ENCODE measurements at places on chromosomes 3 and 15.

DNA sequence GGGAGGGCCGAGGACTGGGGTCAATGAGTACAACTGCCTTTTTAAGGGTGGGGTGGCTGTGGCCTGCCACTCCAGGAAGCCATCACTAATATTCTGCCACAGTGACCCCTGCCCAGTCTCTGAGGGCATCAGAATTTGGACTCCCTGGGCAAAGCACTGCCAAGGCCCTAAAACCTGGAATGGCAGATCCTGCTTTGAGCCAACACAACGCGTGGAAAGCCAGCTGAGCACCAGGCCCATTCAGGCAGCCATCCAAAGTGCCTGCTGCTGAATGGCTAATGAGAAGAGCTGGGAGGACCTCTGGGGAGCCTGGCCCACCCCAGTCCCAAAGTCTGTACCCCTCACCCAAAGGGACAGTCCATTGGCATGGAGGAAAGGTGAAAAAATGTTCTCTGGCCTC is 5.0 kb downstream of the TWF2 start:
- DNase-seq = no peak

DNA sequence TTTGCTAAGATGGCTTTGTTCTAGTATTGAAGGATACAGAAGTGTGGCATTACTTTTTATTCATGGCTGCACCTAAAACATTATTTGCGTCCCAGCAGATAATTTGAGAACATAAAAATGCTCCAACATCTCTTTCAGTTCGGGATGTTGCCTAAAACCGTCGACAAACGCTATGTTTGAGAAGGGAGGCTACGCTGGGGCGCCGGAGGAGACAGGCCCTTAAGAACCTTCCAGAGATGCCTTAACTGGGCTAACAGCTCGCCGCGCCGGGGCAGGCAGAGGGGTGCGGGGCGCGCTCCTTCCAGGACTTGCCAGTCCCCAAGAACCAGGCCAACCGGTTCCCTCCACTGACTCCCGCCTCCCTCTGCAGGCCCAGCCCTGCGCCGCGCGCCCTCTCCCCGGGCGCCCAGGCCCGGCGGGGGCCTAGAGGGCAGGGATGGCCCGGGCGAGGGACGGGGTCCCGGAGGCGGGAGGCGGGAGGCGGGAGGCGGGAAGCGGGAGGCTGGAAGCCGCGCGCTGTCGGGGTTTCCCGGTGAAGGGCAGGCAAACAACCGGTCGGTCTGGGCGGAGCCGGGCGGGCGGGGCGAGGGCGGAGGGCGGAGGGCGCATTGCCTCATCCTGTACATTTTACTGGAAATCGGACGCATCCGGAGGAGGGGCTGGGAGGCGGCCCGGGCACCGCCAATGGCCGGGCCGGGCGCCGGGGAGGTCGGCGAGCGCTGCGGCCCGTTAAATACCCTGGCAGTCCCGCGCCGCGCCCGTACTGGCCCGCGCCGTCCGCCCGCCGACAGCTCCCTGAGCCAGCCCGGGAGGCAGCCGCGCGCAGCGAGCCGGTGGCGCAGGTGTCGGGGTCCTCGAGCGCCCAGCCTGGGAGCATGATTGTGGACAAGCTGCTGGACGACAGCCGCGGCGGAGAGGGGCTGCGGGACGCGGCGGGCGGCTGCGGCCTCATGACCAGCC is at the start of gene NFKBIZ:
NFKBIZ (plus strand) TSS at position 761 of the 960 bp plus-strand sequence; CDS start at position 876, 115 bp downstream.
- DNase-seq = no peak

GRCh38 chr3:140355481-140355880 is 322.4 kb upstream of the TRIM42 start:
- no peak for DNase-seq

DNA sequence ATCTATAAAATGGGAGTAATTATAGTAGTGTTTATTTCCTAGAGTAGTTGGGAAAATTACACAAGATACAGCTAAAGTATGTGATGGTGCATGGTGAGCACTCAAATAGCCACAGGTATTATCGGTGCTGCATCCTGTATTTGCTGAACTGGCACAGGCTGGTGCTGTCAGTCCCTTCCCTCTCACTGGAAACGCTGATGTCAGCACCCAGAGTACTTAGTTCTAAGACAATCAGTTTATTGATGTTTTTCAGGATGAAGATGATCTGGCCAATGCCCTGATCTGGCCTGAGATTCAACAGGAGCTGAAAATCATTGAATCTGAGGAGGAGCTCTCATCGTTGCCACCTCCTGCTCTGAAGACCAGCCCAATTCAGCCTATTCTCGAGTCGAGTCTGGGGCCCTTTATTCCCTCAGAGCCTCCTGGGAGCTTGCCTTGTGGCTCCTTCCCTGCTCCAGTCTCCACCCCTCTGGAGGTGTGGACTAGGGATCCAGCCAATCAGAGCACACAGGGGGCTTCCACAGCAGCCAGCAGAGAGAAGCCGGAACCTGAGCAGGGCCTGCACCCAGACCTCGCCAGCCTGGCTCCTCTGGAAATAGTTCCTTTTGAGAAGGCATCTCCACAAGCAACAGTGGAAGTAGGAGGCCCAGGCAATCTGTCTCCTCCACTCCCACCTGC is 49.7 kb downstream of the TMEM39A start:
- no peak for DNase-seq

DNA sequence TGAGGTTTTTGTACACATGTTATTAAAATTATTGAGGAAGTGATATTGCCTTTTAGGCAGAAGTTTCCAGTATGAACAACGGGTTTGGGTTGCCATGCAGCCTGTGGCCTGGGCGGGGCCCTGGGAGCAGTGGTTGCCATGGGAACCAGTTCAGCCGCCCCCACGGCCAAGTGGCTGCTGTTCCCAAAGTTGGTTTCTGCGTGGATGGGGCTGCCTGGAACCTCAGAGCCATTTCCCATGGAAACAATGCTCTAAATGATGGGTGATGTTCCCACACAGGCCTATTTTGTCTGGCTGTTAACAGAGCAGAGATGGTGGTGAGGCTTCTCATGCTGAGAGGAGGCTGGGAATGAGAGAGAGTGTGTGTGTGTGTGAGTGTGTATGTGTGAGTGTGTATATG is 19.5 kb downstream of the MRAS start:
- no peak for DNase-seq

GRCh38 chr3:64977308-64978100 is 289.7 kb upstream of the ADAMTS9 start:
- no peak for DNase-seq

- DNase-seq = no peak
Measured at GRCh38 chr15:73626072-73626471, 7.1 kb downstream of the NPTN start.

- no peak for DNase-seq
Measured at GRCh38 chr15:92910451-92910850, 10.3 kb downstream of the CHD2 start.

DNA sequence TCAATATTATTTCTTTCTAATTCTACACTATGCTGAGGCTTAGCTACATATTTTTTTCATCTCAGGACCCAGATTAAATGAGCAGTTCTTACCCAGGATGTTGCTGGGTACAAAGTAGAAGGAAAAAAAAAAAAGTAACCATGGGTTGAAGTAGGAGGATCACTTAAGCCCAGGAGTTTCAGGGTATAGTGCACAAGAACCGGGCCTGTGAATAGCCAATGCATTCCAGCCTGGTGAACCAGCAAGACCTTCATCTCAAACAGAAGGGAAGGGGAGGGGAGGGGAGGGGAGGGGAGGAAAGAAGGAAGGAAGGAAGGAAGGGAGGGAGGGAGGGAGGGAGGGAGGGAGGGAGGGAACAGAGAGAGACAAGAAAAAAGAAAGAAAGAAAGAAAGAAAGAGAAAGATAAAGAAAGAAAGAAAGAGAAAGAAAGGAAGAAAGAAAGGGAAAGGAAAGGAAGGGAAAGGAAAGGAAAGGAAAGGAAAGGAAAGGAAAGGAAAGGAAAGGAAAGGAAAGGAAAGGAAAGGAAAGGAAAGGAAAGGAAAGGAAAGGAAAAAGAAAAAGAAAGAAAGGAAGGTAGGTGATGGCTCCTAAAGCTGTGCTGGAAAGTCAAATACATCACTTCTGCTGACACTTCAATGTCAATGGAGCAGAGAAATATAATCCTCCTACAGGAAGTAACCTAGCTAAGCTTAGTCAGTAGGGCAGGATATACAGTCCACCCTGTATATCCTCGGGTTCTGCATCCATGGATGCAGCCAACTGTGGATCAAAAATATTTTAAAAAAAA is 206.8 kb upstream of the TGFBR2 start:
- no peak for DNase-seq

DNA sequence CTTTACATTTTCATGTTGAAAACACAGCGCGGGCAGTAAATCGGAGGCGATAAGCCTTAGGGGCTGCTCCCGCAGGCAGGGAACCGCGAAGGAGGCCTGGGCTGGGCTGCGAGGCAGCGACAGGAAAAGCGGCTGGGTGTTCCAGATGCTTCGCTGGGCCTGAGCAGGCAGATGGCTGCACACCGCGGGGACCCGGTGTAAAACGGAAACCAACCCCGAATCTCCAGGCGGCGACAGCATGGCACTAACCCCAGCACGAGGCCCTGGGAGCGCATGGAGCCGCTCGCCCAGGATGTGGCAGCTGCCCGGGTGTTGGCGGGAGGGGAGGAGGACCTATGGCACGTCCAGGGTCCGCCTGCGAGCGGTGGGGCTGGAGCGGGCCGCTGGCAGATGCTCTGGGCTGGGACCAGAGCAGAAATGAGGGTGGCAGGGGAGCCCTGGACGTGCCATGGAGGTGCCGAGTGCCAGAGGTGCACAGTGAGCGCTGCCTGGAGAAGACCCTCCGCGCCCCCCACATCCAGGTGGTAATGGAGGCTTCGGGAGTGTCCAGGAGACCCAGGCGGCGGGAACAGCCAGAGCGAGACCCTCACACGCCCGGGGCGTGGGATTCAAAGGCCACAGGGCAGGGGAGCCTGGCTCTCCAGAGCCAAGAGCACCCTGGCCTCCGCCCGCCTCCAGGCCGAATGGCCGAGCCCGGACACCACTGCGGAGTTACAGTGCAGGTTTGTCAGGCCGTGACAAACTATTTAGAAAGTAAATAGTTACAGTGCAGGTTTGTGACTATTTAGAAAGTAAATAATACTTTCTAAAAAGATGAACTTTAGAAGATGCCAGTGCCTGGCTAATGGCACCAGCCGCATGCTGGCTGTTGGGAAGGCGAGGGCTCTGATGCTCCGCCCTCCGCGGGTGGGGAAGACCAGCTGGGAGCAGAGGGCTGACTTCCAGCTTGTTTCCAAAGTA is 293.6 kb downstream of the OCA2 start:
- DNase-seq = no peak

GRCh38 chr3:168574455-168575158 is 478.9 kb upstream of the GOLIM4 start:
- no peak for DNase-seq

GRCh38 chr3:46948830-46949671 is 27.5 kb downstream of the CCDC12 start:
- no peak for DNase-seq

DNA sequence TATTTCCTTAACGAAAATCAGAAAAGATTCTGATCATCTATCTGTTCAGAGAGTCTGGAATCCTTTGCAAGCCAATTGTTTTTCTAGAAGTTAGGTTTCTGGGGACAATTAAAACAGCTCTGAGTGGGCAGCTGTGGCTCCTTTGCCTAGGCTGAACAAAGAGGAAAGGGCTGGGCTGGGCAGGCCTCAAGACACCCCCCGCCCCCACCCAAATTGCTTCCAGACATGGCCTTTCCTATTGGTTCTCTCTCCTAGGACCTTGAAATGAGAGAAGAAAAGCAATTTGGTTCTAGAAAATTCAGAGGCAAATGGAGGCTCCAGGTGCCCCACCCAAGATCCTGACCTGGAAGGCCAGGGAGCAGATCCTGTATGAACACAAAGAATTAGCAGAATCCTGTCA is 2.3 kb upstream of the ADPGK start:
- DNase-seq = no peak

DNA sequence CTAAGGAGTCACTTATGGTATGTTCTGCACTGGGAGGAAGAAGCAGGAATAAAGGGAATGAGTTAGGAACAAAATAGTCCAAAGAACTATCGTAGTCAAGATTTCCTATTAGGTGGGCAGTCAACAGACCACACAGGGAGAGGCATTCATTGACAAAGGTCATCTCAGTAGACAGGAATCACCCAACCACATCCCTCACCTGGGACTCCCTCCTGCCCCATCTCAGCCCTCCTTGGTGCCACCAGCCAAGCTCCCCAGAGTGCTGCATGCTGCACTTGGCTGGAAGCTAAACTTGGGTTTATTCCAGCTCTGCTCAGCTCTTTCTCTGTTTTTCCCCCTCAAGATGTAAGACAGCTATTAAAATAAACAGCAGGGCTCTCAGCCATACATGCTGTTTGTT is 72.3 kb upstream of the CTNNB1 start:
- DNase-seq = no peak

- no peak for DNase-seq
Measured at GRCh38 chr3:197961582-197961945, 1.5 kb downstream of the LMLN start.

DNA sequence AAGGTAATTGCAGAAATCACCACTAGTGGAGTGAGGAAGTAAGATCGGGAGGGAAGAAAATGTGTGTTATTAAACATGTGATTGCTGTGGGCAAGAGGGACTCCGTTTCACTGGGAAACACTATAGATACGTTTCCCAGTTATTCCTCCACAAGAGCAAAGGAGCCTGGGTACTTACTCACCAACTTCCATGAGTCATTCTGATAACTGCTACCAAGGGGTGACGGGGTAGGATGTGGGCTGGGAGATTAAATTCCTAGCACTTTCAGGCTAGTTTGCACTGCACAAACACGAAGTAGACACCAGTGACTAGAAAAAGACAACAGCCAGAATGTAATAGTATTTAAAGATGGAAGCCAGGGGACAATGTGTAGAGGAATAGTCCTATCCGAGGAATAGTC is 812.9 kb upstream of the CFAP20DC start:
- no peak for DNase-seq

GRCh38 chr15:91694131-91694830 is 159.2 kb upstream of the SLCO3A1 start:
- DNase-seq = no peak

DNA sequence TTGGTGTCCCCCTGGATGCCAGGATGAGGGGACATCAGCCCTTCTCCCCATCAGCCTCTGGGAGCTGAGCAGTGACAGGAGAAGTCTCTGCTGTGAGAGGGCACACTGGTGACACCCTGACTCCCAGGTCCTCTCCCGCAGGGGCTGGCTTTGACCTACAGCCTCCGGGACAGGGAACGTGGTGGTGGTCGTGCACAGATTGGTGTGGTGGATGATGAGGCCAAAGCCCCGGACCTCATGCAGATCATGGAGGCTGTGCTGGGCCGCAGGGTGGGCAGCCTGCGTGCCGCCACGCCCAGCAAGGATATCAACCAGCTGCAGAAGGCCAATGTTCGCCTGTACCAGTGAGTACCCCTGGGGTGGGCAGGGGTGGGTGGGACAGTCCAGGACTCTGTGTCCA is 6.8 kb downstream of the VILL start:
- DNase-seq = no peak

DNA sequence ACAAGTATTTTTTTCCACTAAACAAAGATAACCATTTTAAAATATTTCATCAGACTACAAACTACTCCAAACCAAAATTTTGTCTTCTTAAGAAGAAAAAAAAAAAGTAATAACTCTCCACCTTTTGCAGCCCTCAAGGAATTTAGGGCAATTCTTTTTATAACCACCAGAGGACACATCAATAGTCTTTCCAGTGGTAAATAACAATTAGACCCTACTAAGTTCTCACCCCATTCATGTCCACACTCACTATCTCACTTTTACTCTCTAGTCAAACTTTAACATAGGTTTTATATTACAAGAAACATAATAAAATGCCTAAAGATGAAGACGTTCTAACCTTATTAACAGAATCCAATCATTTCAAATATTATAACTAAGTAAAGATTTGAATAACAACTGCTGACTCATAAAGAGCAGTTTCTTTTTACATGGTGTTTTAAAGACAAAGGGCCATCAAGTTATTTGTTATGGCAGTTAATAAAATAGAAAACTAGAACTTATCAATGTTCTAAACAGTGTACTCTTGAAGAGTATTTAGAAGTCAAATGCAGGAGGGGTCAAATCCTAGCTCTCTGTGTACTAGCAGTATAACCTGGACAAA is 33.0 kb downstream of the CCDC39 start:
- DNase-seq = no peak
